ENCODE measurements at places on chromosomes 4 and X.
A peak's percentile ranks its signal among the peaks of the same experiment; 100 is the strongest.

GRCh38 chr4:38132843-38133662 is 172.9 kb downstream of the PTTG2 start:
- peak; percentile 87 for DNase-seq

DNA sequence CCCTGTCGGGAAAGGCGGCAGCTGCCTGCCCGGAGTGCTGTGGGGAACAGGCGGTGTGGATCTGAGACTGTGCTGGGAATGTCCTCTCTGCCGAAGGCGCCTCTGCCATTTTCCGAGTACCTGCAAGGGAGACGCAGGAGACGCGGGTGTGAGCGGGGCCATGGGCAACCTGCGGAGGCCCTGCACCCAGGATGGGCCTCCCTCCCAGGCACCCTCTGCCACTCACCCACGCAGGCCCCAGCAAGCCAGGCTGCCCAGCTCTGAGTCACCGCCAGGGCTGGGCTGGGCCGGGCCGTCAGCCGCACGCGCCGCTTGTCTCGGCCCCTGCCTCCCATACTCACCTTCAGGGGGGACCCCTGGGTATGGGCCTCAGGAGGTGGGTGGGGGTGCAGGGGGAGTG is 3.5 kb upstream of the FGFR3 start:
- DNase-seq: no peak

- DNase-seq: no peak
Measured at GRCh38 chr4:21728304-21728703, 220.3 kb downstream of the KCNIP4 start.

DNA sequence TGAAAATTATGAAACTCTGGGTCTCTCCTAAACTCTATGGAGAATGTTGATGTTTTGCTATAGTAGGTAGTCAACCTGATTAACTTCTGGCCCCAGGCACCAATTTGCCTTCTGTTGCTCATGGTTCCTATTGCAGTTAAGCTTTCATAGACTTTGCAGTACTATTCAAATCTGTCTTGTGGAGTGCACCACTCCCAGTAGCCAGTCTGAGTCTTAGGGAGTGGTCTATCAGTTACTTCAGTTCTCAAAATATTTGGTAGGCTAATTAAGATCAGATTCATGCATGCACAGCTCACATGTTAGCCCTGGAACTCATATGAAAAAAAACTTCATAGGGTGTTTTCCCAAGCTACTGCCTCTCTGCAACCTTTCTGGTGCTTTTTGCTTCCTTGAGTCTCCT is 53.3 kb downstream of the BMP15 start:
- no peak for DNase-seq

DNA sequence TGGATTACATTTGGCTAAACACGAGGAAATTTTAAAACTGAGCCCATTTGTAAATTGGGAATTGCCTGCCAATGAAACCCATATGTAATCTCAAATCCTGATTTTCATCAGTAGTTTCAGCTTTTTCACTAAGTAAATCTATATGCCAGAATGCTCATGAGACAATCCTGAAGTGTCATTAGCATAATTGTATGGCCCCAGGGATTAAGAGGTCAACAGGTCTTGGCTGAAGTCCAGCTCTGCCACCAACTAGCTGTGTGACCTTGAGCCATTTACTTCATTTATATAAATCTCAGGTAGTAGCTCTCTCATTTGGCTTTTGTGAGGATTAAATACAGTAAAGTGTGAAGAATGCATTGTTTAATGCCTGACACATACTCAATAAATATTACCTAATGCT is 320.5 kb upstream of the EMCN start:
- DNase-seq: no peak

DNA sequence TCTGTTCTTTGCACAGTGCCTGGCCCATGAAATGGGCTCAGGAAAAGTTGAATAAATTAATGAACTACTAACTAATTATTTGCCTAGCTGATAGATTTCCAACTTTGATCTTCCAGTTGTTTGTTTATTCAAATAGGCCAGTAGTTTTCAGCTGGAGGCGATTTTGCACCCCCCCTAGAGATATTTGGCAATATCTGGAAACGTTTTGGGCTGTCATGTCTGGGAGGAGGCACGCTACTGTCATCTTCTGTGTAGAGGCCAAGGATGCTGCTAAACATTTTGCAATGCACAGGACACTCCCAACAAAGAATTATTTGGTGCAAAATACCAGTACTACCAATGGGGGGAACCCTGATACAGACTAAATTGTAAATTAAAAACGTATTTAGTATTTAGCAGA is 81.9 kb downstream of the VCX2 start:
- no peak for DNase-seq

DNA sequence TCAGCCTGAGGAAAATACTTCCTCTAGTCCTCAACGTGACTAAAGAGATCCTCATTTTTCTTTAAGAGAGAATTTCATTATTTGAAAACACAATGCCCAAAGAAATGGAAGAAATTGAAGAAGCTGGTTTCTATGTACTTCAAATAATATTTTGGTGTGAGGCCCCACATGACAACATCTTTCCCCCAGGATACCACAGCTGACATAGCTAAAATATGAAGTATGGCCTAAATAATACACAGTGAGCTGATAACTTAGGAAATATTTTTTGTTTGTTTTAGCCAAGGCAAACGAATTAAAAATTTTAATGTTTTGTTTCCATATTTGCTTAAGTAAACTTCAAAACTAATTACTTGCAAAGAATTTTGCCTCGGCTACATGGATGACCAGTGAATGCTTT is 149.2 kb downstream of the CBR4 start:
- no peak for DNase-seq

DNA sequence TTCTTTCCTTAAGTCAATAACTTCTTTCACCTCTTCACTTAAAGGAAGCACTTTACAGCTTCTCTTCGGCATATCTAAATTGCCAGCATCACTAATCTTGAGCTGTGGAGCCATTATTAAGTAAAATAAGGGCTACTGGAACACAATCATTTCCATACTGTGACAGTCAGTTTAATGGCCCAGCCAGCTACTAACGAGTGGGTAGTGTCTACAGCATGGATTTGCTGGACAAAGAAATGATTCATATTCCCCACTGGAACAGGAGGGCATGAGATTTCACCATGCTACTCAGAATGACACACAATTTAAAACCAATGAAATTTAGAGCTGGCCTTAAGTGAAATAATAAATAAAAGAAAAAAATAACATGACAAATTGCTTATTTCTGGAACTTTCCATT is 72.1 kb downstream of the DDIT4L start:
- no peak for DNase-seq

- no peak for DNase-seq
Measured at GRCh38 chr4:109301651-109302360, 652 bp downstream of the COL25A1 start.

- DNase-seq: no peak
Measured at GRCh38 chr4:6663596-6664393, 23.3 kb downstream of the MRFAP1 start.

DNA sequence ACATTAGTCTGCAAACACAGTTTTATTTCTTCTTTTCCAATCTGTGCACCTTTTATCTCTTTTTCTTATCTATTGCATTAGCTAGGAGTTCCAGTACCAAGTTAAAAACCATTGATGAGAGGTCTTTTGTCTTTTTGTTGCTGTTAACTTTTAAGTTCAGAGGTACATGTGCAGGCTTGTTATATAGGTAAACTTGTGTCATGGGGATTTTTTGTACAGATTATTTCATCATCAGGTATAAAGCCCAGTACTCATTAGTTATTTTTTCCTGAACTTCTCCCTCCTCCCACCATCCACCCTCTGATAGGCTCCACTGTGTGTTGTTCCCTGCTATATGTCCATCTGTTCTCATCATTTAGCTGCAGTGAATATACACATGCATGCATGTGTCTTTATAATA is 349.9 kb downstream of the PDHA2 start:
- no peak for DNase-seq

GRCh38 chr4:179398414-179398813 is 1956.2 kb upstream of the AGA start:
- DNase-seq: no peak

DNA sequence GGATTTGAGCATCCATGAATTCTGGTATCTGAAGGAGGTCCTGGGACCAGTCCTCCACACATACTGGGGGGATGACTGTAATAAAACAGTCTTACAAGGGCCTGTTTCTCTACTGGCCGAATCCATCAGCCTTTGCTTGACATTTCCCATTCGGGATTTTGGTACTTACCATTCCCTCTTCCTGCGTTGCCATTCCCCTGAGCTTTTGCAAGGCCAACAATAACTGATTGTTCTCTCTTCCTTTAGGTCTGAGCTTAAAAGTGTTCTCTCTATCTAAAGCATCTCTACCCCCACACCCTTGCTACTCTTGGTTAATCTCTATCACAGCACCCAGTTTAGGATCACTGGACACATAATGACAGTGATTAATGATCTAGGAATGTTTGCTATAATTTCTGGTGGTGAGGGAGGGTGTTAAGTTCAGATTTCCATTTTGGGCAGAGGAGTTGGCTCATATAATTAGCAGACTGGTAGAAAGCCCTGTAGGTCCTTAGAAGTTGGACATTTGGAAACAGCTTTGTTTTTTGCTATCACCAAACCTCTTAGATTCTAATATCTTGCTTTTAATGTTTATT is 29.4 kb downstream of the TMA16 start:
- DNase-seq: no peak

GRCh38 chr4:152265149-152265621 is 270.7 kb downstream of the FBXW7 start:
- no peak for DNase-seq

- DNase-seq: no peak
Measured at GRCh38 chr4:1155314-1155713, 17.1 kb downstream of the SPON2 start.

DNA sequence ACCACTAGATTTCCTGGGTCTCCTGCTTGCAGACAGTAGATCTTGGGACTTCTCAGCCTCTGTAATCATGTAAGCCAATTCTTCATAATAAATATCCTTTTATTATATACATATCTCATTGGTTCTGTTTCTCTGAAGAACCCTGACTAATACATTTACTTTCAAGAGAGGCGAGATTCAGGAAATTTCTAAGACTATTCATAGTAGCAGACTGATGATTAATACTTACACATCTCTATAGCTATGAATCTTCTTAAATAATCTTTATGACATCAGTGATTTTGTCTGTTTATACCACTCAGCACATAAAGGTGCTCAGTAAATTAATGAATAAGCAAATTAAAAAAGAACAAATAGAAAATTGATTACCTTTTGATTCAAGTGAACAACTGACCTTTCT is 682.3 kb upstream of the GRID2 start:
- no peak for DNase-seq

DNA sequence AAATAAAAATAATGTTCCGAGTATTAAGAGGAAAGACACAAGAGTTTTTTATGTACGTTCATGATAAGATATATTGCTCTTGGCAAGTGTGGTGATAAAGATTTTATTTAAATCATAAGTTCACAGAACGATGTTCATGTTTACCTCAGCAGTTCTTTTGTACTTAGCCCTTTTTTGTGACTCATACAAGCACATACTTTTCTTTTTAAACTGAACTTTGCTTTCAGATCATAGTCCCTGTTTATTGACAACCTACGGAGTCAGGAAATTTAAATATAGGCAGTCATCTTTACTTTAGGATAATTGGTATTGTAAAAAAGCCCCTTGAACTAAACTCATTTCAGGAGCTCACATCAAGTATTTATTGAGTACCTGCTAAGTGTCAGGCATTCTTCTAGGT is 1.3 kb upstream of the CTSO start:
- DNase-seq: no peak

DNA sequence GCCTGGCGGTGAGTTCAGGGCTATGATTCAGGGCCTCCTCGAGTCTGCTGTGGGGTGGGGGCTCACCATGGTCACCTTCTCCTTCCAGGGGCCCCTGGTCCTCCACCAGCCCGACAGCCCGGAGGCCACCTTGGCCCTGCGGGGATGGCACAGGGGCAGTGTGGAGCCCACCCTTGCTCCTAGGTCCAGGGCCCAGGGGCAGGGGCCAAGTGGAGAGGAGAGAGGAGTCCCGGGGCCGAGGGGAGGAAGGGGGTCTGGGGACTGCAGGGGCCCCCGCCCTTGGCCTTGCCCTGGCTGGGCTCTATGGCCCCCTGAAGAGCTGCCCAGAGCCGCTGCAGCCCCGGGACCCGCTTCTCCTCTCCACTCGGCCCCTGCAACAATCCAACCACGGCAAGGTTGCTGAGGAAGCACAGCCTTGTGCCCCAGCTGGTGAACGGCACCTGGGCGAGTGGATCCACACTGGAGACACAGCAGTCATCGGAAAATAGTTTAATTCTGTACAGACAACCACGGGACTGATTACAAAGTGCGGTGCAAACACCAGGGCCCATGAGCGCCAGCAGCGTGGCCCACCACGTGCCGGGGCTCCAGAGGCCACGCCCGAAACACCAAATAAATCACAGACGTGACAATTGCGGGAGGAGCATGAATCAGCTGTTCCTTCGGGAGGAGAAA is 23.0 kb upstream of the CPLX1 start:
- DNase-seq: no peak

DNA sequence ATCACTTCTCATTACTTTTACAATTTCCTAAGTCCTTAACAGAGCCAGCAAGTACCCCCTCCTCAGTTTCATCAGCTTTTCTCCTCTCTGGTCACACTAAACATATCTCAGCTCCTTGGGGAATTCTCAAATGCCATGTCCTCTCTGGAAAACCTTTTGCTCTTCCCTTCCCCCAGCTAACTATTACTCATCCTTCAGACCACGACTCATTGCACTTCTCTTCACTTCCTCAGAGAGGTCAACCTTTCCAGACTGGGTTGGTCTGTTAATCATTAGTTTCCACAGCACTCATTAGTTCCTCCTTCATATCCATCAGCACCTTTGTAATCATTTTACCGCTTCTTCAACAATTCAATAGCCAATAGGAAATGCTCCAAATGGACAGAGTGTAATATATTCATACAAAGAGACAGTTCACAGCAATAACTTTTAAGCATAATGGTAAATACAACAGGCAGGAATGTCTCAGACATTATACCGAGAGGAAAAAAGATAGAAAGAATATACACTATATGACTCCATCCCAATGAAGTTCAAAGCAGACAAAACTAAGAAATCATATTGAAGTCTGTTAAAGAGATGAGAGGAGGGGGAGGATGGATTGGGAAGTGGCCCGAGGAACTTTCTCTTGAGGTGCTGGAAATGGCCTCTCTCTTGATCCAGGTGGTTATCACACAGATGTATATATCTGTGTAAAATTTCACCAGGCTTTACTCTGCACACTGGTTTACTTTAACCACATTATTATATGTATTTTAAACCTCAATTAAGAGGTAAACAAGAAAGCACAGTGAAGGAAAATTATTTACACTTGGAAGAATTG is 39.6 kb downstream of the DDX60L start:
- peak; percentile 96 for DNase-seq

DNA sequence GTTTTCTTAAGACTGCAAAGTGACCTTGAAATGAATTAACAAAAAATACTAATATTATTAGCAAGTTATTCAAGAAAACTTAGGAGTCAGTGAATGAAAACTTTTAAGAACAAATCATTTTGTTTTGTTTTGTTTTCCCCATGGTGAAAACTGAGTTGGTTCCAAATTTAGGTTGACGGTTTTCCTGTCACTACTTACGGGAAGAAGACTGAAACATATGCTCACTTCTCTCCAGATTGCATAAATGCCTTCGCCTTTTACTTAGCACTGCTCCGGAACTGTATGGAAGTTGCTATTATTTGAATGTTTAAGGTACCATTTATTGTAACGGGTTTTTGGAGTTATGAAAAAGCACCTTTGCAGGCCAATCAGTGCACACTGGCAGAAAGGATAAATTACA is 42.8 kb downstream of the DOCK11 start:
- no peak for DNase-seq

GRCh38 chr4:82223715-82224114 is 150.1 kb downstream of the HNRNPD start:
- DNase-seq: no peak

GRCh38 chrX:98480606-98481005 is 1596.9 kb downstream of the RPA4 start:
- no peak for DNase-seq

All from epithelial cell of proximal tubule (primary cell).